ENCODE measurements at places on chromosomes 1 and 21. TPM values are rescaled to one million over a fixed set of nuclear protein-coding genes. Genes with fewer than 3 reads are reported as not detected.

GRCh38 chr1:202835548-202836072 is 24.9 kb downstream of the PCAT6 start:
- no peaks in the 10 kb centered on the region for H3K36me3 ChIP-seq
- no peak overlapping the region for H3K27ac ChIP-seq
- no peak overlapping the region for H3K4me3 ChIP-seq
- no peak for DNase-seq

- H3K27ac ChIP-seq, result no peak overlapping the region
- DNase-seq, result no peak
- no peaks in the 10 kb centered on the region for H3K27me3 ChIP-seq
- peaks cover 21% of the 10 kb centered on the region for H3K36me3 ChIP-seq
- H3K4me3 ChIP-seq, result no peak overlapping the region
These were observed 37.3 kb downstream of the ADARB1 start for GRCh38 chr21:45111703-45112102.

DNA sequence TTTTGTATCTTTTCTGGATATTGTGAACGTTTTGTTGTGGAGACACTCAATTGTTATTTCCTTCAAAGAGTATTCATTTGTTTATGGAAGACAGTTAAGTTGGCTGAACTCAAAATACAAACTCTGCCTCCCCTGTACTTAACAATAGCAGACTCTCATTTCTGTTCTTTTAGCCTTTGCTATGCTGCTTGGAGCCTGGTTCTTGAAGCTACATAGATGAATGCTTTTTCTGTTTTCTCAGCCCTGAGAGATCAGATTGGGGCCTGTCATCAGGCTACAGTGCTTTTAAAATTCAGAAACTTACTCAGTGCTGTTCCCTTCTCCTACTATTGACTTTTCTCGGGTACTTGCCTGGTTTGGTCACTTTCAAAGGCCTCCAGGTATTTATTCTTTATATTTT is 215.7 kb upstream of the LYPLAL1 start:
- H3K4me1 ChIP-seq, result no peaks in the 10 kb centered on the region
- no peak for DNase-seq
- no peaks in the 10 kb centered on the region for H3K27me3 ChIP-seq
- no peak overlapping the region for H3K4me3 ChIP-seq
- H3K27ac ChIP-seq, result no peak overlapping the region

DNA sequence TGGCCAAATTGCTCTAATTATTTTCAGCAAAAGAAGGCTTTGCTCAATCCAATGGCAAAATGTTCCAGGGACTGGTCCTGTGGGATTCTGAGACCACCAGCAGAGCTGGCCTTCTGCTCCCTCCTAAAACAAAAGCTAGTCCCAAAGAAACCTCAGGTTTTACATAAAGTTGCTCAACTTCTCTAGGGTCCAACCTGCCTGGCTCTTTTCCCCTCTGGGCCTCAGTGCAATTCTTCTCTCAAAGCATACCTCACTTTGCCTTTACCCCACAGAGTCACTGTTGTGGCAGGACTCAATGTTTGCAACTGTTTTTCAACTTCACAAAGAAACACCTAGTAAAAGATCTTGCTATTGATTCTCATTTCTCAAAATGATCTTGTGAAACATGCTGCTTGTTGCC is 39.8 kb downstream of the TBX15 start:
- H3K36me3 ChIP-seq, result no peaks in the 10 kb centered on the region
- H3K4me1 ChIP-seq, result no peaks in the 10 kb centered on the region
- H3K4me3 ChIP-seq, result no peak overlapping the region
- peaks cover 4% of the 10 kb centered on the region for H3K27me3 ChIP-seq
- no peak for DNase-seq
- no peak overlapping the region for H3K27ac ChIP-seq

- no peaks in the 10 kb centered on the region for H3K36me3 ChIP-seq
- H3K4me1 ChIP-seq, result peaks cover under 1% of the 10 kb centered on the region
- H3K27me3 ChIP-seq, result peaks cover 10% of the 10 kb centered on the region
- DNase-seq, result no peak
- H3K27ac ChIP-seq, result no peak overlapping the region
These were observed 14.8 kb upstream of the PADI2 start for GRCh38 chr1:17134034-17134433.

DNA sequence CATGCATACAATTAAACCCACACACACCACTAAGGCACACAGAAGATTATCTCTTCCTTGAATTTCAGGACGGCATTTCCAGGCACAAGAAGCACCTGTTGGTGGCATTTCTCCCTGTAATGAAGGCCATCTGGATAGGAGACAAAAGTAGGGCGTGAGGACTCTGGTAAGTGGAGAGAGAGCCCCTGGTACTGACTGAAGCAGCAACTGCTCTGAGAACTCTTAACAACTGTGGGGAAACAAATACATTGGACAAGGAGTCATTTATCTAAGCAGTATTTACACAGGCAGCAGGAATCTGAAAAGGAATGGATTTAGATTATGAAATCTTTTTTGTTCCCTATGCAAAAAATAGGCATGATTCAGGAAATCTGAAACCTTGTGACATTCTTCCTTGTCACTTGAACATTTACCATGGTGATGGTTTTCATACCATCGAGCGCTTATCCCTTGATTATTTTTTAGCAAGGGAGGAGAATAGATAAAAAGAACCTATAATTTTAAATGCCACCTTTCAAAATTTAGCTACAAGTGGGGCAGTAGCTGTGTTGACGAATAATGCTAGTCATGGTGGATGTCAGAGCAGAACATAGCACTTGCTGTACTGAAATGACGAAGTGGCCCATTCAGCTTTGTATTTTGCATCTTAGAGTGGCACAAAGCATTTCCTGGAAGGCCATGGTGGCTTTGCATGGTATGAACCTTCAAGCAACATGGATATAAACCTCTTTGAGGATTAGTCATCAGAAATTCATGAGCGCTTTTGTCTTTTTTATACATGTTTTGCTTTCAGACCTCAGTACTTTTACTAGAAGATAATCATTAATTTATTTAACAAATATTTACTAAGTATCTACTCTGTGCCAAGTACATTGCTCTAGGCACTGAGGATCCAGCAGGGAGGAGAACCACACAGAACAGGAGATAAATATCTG is 362.0 kb downstream of the ADGRL2 start:
- no peak overlapping the region for H3K27ac ChIP-seq
- H3K27me3 ChIP-seq, result no peaks in the 10 kb centered on the region
- no peak overlapping the region for H3K4me3 ChIP-seq
- no peaks in the 10 kb centered on the region for H3K36me3 ChIP-seq
- DNase-seq, result no peak

- peaks cover 37% of the 10 kb centered on the region for H3K27me3 ChIP-seq
- H3K27ac ChIP-seq, result no peak overlapping the region
- DNase-seq, result no peak
- H3K4me1 ChIP-seq, result no peaks in the 10 kb centered on the region
- no peak overlapping the region for H3K4me3 ChIP-seq
These were observed 1.1 kb downstream of the GNG4 start for GRCh38 chr1:235648407-235648907.

GRCh38 chr1:67850151-67850551 is 16.9 kb upstream of the GNG12 start:
- H3K4me3 ChIP-seq, result no peak overlapping the region
- H3K27ac ChIP-seq, result no peak overlapping the region
- H3K27me3 ChIP-seq, result no peaks in the 10 kb centered on the region
- no peaks in the 10 kb centered on the region for H3K36me3 ChIP-seq

DNA sequence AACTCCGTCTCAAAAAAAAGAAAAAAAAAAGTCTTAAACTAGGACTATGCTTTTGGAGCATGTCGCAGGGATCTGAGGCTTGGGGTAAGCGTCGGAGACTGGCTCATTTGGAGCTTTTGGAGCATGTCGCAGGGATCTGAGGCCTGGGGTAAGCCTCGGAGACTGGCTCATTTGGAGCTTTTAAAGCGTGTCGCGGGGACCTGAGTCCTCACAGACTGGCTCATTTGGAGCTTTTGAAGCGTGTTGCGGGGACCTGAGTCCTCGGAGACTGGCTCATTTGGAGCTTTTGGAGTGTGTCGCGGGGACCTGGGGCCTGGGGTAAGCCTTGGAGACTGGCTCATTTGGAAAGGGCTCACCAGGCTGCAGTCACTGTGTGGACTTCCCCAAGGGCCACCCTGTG is 13.6 kb upstream of the TSPEAR start:
- H3K27ac ChIP-seq, result no peak overlapping the region
- H3K4me3 ChIP-seq, result no peak overlapping the region
- H3K4me1 ChIP-seq, result no peaks in the 10 kb centered on the region
- DNase-seq, result no peak

DNA sequence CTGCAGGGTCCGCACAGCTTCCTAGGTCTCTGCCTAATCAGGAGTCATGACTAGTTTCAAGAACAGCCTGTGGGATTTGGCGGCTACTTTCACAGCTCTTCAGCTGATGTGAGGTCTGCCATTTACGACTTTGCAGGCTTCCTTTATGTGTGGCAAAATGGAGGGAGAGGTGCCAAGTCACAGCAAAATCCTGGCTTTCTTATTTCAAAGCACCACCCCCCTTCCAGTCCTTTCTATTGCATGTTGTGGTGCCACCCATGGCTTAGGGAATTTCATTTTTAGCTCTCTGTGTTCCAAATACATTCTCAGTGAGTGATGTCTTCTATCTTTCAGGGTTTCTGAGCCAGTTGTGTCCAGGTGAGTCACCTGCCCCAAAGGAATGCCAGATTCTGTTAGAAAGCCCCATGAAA is 75.1 kb upstream of the WLS start:
- no peak for DNase-seq
- H3K27me3 ChIP-seq, result peaks cover 4% of the 10 kb centered on the region
- H3K4me3 ChIP-seq, result no peak overlapping the region
- no peaks in the 10 kb centered on the region for H3K4me1 ChIP-seq
- H3K27ac ChIP-seq, result no peak overlapping the region

- no peak within 1 kb of the TSS for H3K27ac ChIP-seq
- no peak within 1 kb of the TSS for H3K4me3 ChIP-seq
- DNase-seq, result no peak
- H3K36me3 ChIP-seq, result no peaks in the 10 kb centered on the region
- no peaks in the 10 kb centered on the region for H3K4me1 ChIP-seq
- no peaks in the 10 kb centered on the region for H3K27me3 ChIP-seq
These were observed at the start of gene FMO3 for GRCh38 chr1:171090604-171091003. Gene FMO3 (plus strand): TSS chr1:171090905. CDS start chr1:171092659, 1,754 bp downstream.

DNA sequence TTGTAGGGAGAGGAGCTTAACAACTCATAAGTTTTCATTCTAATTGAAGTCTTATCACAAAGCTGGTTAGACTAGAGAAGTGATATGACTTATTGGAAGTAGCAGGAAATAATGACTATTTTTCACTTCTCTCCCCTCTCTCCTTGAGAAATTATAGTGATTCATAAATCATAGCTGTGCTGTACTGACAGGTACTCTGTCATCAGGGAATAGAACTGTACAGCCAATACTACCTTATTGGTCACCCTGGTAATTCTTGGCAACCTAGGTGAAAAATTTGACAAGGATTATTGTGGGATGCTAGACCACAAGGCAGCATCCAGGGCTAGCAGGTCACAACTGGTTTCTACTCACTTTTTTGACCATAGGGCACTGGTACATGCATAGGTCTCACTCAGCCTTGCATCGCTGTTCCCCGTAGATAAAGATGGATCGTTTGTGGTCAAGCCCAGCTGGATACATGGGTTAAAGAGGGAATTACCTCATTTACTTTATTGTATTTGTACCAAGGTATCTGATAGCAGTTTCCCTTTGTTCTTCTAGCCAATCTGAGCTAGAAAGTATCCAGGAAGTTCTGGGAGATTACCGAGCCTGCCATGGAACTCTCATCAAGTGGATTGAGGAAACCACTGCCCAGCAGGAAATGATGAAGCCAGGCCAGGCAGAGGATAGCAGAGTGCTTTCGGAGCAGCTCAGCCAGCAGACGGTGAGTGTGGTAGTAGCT is 113.6 kb downstream of the MACF1 start:
- peaks cover 51% of the 10 kb centered on the region for H3K36me3 ChIP-seq
- no peak overlapping the region for H3K27ac ChIP-seq
- no peak overlapping the region for H3K4me3 ChIP-seq
- H3K27me3 ChIP-seq, result no peaks in the 10 kb centered on the region
- H3K4me1 ChIP-seq, result no peaks in the 10 kb centered on the region

DNA sequence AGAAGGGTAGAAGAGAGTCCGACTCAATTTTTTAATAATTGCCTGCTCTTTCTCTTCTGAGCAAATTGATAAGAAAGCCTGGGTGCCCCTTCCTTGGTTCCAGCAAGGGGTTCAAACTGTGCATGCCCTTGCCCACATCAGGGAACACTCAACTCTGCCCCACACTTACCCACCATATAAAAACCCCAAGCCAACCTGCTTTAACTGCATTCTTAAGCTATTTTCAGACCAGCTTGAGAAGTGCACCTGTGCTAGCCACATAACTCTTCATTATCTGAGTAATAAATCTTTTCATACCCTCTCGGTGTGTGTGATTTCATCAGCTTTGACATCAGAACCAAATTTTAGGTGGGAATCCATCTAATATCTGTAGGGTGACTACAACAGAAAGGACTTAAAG is 509.6 kb downstream of the MRPL39 start:
- H3K4me1 ChIP-seq, result no peaks in the 10 kb centered on the region
- H3K4me3 ChIP-seq, result no peak overlapping the region
- H3K36me3 ChIP-seq, result no peaks in the 10 kb centered on the region
- DNase-seq, result no peak
- H3K27ac ChIP-seq, result no peak overlapping the region

DNA sequence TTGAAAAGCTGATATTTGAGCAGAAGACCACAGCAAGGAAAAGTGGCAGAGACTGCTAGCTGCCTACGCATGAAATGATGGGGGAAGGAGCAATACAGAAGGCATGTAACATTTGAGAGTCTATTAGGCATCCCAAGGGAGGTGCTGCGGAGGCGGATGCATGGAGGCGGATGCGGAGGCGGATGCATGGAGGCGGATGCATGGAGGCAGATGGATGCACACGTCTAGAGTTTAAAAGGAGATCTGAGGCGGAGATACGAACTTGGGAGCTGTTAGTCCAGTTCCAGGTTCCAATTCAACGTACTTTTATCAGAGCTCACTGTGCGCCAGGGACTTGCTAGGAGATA is 744 bp upstream of the DDX20 start:
- H3K27me3 ChIP-seq, result no peaks in the 10 kb centered on the region
- peak overlapping the region; percentile 85 for H3K4me3 ChIP-seq
- H3K4me1 ChIP-seq, result peaks cover 4% of the 10 kb centered on the region
- peak overlapping the region; percentile 94 for H3K27ac ChIP-seq
- peak; percentile 39 for DNase-seq
- no peaks in the 10 kb centered on the region for H3K36me3 ChIP-seq

- H3K4me3 ChIP-seq, result no peak overlapping the region
- H3K27me3 ChIP-seq, result no peaks in the 10 kb centered on the region
- no peak overlapping the region for H3K27ac ChIP-seq
- DNase-seq, result peak; percentile 4
- no peaks in the 10 kb centered on the region for H3K4me1 ChIP-seq
- no peaks in the 10 kb centered on the region for H3K36me3 ChIP-seq
These were observed 1368.6 kb upstream of the ADGRL4 start for GRCh38 chr1:80375109-80375508.

DNA sequence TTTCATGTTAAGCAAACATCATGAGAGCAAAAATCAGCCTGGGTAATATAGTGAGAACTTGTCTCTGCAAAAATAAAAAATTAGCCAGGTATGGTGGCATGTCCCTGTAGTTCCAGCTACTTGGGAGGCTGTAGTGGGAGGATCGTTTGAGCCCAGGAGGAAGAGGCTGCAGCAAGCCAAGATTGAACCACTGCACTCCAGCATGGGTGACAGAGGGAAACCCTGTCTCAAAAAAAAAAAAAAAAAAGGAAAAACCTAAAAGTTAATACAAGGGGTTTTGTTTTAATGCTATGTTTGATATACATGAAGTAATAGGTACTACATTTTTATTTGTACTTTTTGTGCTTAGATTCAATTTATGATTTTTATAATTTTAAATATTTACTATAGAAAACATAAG is 27.1 kb upstream of the SLC35A3 start:
- no peaks in the 10 kb centered on the region for H3K4me1 ChIP-seq
- H3K4me3 ChIP-seq, result no peak overlapping the region
- no peak overlapping the region for H3K27ac ChIP-seq
- no peaks in the 10 kb centered on the region for H3K36me3 ChIP-seq
- DNase-seq, result no peak

The NPHS2 gene
- not detected for total RNA-seq

The TRPM2 gene
- total RNA-seq, result not detected

The BMP8A gene
- total RNA-seq, result not detected

The ABCA4 gene
- under 0.01 TPM for total RNA-seq

The ZMYM1 gene
- 26.1 TPM for total RNA-seq

Data from IMR-90 (cell line).